ENCODE measurements at places on chromosomes 2 and 18.

- no peak for DNase-seq
Measured at GRCh38 chr2:161384864-161385263, 31.2 kb upstream of the TBR1 start.

DNA sequence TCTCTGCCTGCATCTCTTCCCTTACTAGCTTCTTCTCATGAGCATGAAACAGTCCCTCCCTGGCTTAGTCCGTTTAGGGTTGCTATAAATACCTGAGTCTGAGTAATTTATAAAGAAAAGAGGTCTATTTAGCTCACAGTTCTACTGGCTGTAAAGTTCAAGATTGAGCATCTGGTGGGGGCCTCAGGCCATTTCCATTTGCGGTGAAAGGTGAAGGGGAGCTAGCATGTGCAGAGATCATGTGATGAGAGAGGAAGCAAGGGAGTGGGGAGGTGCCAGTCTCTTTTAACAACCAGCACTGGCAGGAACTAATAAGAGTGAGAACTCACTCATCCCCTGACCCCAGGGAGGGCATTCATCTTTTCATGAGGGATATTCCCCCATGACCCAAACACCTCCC, 26.8 kb downstream of the RHBDD1 start:
- DNase-seq = peak; percentile 11

DNA sequence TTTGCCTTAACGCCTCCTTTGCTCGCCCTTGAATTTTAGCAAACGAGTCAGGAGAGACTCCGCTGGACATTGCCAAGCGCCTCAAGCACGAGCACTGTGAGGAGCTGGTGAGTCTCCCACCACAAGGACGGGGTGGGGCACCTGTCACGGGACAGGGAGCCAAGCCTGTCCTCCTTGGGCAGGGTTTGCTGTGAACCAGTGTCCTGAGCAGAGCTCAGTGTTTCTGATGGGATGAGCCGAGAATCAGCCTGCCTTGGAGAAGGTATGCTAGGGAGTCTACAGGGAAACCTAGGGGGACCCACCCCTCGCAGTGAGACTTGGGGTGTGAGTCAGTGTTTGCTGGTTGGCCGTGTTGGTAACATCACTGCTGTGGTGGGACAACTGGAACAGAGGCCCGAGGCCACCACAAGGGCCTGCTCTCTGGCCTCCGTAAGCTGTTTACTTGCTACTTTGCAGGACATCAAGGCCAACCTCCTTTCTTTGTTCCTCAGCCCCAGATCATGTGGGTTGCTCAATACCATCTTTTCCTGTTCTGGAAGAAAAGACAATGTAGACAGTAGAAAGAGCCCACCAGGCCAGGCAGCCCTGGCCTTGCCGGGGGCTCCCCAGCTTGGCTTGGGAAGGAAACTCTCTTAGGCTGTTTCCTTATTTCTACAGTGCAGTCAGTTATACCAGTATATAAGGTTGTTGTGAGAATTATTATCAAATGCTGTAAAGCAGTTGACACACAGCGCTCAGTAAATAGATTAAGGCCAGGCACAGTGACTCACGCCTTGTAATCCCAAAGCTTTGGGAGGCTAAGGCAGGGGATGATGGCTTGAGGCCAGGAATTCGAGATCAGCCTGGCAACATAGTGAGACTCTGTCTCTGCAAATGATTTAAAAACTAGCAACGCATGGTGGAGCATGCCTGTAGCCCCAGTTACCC, 42.4 kb downstream of the ITGB1BP1 start:
- no peak for DNase-seq

DNA sequence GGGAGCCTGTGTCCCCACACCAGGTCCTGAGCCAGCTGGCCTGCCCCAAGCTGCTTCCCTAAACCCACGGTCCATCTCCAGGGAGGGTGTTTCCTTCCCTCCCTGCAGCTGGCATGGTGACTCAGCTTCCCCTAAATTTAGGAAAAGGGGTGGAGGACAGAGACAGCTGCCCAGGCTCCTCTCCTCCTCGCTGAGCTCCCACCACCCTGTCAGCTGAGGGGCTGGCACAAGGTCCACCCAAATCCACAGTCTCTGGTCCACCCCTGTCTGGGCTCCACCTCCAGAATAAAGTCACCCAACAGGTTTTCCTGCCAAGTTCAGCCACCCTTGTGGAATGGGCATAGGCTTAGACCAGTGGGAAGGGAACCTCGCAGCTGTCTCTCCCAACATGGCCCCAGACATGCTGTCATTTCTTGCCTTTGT, 156.5 kb downstream of the TNS1 start:
- DNase-seq = no peak

DNA sequence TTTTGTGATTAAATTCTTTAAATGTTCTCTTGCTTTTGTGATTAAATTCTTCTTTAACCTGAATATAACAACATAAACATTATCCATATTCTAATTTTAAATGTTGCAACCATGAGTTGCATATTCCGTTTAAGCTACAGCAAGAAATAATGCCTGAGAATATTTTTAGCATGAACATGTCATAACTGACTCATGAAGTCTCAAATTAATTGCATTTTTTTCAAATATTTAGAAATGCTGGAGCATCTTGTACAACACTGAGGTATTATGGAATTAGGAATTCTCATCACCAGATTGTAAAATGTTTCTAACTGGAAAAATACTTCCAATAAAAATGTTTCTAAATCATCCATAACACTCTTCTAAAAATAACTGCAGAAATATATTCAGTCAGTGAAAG, 14.7 kb downstream of the ROCK2 start:
- no peak for DNase-seq

- DNase-seq = no peak
Measured at GRCh38 chr2:11466307-11467128, 557 bp upstream of the E2F6 start.

DNA sequence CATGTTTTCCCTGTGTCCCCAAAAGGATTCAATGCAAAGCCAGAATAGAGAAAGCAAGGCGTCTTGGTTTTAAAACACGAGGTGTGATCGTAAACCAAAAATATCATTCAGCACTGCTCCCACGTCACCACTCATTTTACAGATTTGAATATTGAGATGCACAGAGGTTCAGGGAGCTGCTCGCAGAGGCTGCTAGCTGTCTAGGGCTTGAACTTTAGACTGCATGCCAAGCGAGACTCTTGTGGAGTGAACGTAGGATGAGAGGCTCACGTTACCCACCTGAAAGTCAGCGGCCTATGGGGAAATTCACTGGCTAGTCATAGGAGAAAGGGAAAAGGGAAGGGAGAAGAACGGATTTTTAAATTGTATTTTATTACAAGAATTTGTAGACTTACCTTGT, 130.1 kb downstream of the MBP start:
- DNase-seq = no peak

DNA sequence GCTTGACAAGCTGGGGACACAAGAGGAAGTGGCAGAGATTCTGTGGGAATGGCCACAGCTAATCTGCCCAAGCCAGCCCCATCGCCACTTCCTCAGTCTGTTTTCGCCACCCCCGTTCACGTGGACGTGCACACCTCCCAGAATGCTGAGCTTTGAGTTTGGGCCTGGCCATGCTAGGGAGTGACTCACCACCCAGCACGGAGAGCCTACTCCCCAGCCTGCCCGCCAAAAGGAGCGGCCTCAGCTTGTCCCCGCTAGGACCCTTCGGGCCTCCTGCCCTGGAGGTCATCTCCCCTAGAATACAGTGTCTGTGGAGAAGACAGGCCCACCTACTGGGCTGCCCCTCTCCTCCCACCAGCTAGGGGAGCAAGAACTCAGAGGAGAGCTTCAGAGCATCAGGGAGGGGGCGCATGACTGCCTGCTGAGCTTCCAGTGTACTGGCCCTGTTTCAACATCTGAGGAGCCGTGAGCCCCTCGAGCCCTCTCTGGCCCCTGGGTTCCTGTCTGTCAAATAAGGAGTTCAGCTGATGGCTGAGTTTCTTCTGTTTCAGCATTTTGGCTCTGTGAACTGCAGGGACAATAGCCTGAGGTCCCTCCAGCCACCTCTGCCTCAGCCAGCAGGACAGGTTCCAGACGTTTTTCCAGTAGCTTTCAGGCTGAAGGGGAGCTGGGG, 5.1 kb downstream of the SLC35F6 start:
- DNase-seq = no peak

DNA sequence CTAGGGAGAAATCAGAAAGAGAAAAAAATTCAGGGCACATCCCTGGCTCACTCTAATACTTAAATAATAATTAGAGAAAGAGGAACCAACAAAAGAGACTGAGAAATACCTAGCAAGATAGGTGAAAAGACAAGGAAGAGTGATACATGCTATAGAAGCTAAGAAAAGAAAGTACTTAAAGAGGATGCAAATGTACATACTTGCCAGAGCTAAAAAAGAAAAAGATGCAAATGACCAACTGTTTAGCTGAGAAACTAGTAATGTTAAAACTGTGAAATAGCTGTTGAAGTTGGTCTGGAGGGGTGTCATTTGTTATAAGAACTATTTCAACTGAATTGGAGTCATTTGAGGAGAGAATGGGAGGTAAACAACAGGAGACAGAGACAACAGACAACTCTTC, 412.2 kb downstream of the SPAG16 start:
- DNase-seq = no peak

DNA sequence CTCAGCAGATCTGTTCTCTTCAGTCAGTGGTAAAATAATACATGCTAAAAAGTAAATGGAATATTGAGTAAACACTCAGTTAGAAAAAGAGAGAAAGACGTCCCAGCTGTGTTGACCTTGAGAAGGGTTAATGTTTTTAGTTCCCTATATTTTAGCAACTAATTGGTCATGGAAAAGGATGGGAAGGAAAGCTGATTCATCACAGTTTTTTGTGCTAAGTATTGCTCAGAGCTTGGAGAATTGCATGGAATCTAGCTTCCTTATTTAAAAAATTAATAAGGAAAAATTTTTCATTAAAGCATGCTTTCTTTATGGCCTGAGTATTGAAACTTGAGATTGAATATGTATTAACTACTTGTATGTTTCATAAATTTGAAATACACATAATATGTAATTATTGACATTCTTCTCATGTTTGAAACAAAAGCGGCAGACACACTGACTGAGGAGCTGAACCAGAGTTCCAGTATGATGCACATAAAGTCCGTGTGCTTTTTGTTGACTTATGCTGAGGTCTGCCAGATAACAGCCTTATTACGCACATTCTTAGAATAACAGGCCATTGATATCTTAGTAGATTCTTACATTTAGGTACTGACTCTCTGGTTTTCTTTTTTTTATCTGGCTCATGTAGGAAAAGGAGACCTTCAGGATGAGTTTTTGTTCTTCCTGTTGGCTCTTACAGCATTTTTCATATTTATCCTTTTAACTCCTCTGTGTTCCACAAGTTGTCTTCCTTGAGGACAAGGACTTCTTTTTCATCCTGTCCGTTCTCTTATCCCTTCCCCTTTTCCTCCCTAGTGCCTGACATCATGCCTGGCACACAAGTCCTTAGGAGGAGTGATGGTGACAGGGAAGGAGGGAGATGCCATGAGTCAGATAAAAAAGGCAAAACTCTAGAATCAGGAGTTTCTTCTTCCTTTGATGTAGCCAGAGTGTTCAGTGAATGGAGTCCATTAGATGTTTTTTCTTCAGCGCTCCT, 194.1 kb downstream of the PTPRM start:
- no peak for DNase-seq

- DNase-seq = no peak
Measured at GRCh38 chr2:205012961-205013360, 467.7 kb downstream of the PARD3B start.

DNA sequence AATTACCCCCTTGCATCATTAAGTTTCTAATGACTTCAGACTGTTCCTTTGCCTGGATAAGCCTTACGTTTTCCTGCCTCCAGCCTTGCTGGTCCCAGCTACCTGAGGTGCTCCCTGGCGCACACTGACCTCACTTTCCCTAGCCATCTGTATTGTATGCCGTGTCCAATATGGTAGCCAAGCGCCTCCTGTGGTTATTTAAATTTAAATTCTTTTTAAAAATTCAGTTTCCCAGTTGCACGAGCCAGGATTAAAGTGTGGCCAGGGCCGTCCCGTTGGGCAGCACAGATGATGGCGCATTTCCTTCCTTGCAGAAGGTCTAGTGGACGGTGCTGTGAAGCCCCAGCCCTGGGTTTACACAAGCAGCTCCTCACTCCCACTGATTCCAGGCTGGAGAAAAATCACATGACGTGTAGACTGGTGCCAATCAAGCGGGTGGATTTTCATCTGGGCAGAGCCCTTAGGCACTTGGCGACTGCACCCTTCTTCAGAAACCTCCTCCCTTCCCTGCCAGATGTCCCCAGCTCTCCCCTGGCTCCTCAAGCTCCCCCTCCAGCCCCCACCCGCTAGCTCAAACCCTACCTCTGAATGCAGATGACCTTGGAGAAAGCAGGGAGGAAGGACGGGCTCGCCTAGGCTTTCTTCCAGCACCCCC, 33.9 kb downstream of the ACKR3 start:
- no peak for DNase-seq

- no peak for DNase-seq
Measured at GRCh38 chr18:59271606-59272220, 1.5 kb downstream of the RAX start.

GRCh38 chr2:239468491-239469105, 67.8 kb upstream of the HDAC4 start:
- DNase-seq = no peak

DNA sequence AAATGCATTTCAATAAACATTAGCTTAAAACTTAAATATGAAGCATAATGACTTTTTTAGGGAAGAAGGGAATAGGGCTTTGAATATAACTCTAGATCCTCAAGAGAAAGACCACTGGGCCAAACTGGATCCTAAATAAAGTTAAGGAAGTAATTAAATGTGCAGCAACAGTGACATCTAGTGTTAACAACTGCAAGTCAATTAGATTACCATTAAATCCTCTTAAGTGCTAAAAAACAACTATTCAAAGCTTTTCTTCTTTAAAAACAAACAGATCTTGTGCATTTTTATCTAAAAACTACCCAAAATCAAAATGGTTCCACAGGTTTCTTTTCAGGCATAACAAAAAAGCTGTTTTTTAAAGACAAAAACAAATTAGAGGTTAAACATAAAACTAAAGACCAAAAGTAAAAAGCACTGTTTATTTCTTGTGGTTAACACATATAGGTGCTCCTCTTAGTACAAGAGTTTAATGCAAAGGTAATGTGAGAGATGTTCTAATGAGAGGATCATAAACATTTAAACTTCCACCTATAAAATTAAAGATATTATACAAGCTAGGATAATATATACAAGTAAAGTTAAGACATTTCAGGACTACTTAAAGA, 111.4 kb downstream of the THADA start:
- DNase-seq = no peak

- no peak for DNase-seq
Measured at GRCh38 chr2:125227843-125228392, 1202.8 kb downstream of the CNTNAP5 start.

GRCh38 chr2:179170901-179171300, 93.7 kb downstream of the SESTD1 start:
- DNase-seq = no peak

DNA sequence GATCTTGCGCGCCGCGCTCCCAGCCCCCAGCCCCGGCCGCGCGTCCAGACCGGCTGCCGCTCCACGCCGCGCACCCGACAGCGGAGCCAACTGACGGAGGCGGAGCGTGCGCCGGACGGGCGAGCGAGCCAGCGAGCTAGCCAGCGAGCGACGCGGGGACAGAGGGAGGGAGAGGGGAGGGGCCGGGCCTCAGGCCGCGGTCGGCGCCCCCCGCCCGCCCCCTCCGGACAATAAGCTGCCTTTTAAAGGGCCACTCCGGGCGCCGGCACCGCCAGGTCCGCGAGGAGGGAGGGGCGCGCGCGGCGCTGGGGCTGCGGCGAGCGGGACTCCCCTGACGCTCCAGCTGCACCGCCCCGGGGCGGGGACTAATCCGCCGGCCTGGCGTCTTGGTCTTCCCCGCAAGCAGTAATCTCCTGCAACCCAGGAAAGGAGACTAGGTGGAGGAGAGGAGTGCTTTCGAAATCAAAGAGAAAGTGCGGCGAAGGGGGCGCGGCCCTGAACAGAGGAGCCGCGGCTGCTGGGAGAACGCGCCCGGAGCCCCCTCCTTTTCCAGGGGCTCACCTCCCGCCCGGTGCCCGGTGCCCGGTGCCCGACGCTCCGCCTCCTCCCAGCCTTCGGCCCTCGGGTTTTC, at the start of gene BIN1:
BIN1 (minus strand) TSS at position 164 of the 631 bp plus-strand sequence. CDS start 211 bp downstream, outside the sequence.
- peak; percentile 80 for DNase-seq
